ENCODE measurements at places on chromosomes 12 and 14.
A peak's percentile ranks its signal among the peaks of the same experiment; 100 is the strongest.

DNA sequence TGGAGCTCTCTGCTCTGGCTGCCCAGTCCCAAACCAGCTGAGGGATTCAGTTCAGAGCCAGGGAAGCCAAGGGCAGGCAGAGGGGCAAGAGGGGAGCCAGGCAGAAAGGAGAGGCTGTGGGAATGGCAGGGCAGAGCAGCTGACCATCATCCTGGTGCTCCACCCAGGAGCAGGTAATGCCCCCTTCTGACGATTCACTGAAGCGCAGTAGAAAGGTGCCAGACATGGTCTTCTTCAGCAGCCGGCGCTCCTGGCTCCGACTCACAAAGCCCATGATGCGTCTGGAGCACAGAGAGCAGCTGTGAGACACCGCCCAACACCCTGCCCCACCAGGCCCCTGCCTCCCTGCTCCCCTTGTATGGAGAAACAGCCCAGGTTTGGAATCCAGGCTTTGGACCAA lies 8.0 kb downstream of the IL23A start:
- no peak for DNase-seq

GRCh38 chr12:93970900-93971688 lies 177.3 kb upstream of the PLXNC1 start:
- no peak for DNase-seq

DNA sequence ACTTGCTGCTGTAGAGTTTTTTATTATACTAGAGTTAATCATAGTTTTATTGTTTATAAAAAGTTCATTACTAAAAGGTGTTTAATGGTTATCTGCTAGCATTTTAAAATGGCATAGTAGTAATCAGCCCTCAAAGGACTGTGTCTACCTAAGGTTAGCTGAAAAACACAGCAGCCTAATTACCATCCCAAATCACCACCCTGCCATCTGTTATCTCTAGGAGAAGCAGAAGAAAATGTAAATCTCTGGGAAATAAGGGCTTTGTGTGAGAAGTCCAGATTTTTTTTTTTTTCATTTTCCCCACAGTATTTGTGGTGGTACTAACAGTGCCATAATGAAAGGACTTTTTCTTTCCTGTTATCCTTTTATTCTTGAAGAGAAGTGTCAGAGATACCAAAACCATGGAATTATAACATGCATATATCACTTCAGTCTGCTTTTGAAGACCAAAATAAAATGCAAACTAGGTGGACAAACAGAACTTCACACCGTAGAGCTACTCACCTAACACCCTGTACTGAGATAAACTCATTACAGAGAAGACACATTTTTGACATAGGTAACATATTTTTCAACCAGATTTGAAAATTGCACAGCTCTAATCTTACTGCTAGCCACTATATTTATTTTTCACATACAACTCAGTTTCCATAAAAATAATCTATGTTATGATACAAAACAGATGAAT lies 876.2 kb downstream of the C12orf50 start:
- no peak for DNase-seq

DNA sequence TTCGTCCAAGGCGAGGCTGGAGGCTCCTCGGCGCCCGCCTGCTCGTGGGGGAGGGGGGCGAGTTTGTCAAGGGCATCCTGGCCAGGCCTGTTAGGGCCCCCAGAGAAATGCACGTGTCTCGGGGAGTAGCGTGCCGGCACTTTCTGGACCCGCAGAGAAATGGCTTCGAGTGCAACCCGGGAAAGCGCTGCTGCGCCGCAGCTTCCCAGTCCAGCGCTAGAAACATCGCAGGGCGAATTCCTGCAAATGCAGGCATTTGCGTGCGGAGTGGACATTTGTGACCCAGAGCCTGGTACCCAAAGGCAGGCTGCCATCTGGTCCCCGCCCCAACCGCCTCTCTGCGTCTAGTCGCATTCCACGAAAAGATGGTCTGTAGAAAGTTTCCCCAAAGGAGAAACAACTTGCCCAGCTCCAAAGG lies 756 bp downstream of the LGR5 start:
- no peak for DNase-seq

DNA sequence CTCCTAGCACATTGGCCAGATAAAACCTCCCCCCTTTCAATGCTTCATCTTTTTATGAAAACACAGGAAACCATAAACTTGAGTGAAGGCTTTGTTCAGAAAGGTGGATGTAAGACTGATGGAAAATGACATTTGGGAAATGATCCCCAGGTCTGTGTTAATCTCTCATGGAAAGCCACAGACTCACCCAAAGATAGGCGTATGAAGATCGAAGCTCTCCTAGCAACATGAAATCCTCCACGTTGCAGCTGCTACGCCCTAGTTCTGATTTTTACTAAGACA lies 63.4 kb upstream of the PTGR2 start:
- no peak for DNase-seq

DNA sequence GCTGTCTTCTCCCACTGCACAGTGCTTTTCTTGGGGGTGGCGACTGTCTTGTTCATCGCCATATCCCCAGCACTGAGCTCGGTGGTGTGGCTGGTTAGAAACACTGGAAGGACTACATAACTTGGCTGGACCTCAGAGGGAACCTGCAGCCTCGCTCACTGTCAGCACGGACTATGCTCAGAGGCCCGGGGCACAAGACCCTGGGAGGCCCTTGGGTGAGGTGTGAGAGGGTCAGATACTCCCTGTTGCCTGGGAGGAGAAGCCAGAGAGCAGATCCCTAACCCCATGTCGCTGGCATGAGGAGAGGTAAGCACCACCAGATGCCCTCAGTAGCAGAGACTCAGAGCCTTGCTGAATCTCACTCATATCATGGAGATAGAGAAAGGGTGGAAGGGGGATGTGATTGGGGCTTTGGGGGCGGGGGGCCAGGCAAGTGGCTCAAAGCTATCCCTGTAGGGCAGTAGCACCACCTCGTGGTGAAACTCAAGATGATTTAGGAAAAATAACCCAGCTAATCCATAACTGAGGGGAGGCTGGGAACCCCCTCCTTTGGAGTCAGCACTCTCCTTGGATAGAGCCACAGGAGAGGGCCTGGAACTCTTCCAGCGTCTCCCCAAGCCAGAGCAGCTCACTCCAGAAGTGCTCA lies 18.7 kb upstream of the HDAC7 start:
- DNase-seq, result peak; percentile 19

DNA sequence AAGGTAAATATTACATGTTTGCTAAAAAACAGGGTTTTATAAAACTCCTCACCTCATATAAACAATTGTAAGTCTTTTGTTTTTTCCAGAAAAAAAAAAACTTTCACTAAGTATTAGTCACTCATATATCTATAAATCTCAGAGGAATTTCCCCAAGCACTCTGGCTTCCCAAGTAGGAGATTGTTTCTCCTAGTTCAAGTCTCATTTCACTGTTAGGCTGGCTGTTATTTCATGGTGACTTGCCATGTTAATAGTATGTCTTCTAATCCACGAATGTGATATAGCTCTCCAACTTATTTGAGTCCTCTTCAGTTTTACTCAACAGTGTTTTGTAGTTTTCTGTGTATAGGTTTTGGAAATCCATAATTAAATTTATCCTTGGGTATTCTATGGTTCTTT lies 61.6 kb downstream of the CAPZA3 start:
- DNase-seq, result no peak

DNA sequence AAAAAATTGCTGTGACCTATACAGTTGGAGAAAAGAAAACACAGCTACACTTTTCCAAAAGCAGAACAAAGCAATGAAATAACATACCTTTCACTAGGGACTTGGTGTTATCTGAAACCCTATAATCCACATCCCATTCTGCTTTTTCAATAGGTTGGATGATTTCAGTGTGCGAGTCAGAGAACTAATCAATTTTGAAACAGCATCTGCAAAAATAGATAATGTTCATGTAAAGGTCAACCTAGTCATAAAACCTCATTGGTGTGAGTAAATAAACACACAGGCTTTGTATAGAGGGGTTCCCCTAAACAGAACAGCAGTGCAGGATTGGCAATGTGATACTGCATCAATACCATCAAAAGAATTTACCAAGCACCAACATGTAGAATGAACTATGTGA lies 173.0 kb upstream of the G2E3 start:
- no peak for DNase-seq

DNA sequence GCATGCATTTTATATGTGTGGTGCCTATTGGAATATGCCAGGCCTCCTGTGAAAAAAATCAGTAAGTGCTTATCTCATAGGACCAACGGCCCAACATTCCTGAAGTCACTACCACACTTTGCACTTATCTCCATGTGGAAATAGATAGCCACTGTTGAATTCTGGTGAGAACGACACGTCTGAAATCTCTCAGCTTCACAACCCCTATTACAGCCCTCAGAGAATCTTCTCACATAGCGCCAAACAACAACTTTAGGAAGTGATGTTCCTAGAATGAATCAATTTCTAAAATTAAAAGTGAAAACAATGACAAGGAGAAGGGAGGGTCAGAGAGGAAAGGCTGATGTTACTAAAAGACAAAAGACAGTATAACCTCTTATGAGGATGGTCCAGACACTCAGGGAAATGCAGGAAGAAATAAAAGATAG lies 270.8 kb upstream of the BTG1 start:
- no peak for DNase-seq

DNA sequence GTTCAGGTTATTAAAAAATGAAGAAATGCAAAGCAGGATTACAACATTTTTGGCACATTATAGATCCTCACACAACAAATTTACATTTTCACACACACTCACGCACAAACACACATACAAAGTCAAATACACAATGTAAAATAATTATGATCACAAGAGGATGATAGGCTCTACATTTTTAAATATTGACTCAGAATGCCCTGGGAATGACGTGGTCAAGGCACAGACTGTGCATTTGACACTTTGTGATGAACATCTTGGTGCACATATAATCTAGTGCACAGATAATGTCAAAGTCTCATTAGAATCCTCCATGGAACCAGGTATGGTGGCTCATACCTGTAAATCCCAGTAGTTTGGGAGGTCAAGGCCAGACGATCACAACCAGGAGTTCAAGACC lies 49.4 kb downstream of the DPF3 start:
- no peak for DNase-seq

GRCh38 chr12:100767371-100767770 lies 27.2 kb upstream of the ANO4 start:
- DNase-seq, result no peak

DNA sequence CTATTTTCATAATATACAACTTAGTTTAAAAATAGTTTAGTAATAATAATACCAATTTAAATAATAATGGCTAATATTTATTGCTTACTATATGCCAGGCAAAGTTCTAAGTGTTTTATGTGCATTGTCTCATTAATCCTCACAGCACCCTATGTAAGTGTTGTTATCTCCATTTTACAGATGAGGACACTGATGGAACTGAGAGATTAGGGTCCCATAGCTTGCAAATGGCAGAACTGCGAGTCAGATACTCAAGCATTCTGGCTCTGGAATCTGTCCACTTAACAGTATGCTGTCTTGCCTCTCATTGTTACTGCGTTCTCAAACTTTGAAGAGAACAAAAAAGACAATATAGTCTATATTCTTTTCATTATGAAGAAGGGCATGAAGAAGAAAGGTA lies 19.0 kb downstream of the AP5M1 start:
- DNase-seq, result no peak

DNA sequence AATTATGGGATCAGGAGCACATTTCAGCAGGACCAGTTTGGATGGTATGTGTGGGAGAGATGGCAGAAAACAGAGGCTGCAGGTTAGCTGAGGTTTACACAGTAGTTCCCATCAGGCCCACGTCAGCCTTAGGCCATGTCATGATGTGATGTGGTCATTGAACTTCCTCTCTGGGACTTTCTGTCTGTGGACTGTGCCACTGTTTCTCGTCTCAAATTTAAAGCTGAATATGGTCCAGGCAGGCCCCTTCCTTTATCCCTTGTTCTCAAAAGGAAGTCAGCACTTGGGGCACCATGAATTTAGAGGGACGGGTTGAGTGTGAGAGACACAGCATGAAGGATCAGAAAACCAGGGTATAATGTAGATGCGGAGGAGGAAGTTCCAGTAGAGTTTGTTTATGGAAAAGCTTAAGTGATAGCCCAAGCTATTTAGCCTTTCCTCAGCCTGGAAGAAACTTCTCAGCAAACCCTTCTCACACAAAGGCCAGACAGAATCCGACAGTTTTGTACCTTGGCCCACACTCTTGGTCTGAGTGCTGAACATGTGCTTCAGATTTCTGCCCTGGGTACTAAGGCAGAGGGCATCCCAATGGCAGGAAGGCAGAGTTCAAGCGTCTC lies 3.6 kb upstream of the IGFBP6 start:
- DNase-seq, result no peak

GRCh38 chr14:94823556-94824341 lies 53.8 kb upstream of the GSC start:
- DNase-seq, result no peak

DNA sequence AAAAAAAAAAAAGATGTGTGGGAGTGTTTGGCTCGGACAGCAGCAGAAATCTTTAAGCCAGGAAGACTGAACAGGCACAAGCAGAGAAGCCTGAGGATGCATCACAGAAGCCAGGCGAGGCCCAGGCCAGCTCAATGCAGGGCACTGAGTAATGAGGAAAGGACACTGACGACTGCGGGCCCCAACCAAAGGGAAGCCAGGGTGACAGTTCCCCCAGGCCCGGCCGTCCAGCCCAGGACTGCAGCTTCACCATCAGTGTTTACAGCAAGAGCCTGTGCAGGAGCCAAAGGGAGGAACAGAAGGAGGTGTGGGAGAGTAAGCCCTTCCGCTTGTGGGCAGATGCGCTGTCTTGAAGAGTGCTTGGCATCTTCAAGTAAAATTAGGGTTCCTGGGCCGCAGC lies 205.3 kb upstream of the SFSWAP start:
- DNase-seq, result no peak

DNA sequence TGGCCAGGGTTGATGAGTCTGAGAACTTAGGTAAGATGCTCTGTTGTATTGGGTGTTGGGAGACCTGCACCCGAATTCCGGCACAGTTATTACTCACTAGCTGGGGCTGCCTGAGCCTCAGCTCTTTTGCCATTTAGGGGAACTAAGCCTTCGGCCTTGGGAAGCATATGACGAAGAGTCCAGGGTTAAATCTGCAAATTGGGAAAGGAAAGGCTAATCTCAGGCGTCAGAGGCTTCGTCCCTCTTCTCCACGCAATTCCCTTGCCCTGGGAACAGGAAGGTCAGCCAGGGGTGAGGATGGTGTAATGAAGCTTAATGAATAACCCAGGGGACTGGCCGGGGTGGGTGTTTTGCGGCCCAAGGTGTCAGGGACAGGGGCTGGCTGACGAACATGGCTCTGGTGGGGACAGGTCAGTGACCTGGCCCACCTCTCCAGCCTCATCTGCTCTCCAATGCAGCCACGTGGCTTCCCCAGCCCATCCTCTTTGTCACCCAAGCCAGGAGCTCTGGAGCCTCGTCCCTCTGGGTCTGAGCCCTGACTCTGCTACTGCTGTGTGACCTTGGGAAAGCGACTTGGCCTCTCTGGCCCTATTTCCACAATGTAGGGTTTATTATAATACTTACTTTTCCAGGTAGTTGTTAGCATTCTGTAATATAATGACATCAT lies 3.8 kb upstream of the SDSL start:
- no peak for DNase-seq
